Esophagus muscularis mucosa (tissue), 4 donors: ENCODE measurements at places on chromosomes 2 and 18. TPM values are rescaled to one million over a fixed set of nuclear protein-coding genes. Genes with fewer than 3 reads are reported as not detected.

The MRO gene
- total RNA-seq: 0.83 TPM

The SLC30A3 gene
- not detected for total RNA-seq

The DYSF gene
- total RNA-seq: 19.5 TPM

The VIT gene
- total RNA-seq: 25.7 TPM

The RSAD2 gene
- 7.0 TPM for total RNA-seq

The RUFY4 gene
- 0.11 TPM for total RNA-seq

DNA sequence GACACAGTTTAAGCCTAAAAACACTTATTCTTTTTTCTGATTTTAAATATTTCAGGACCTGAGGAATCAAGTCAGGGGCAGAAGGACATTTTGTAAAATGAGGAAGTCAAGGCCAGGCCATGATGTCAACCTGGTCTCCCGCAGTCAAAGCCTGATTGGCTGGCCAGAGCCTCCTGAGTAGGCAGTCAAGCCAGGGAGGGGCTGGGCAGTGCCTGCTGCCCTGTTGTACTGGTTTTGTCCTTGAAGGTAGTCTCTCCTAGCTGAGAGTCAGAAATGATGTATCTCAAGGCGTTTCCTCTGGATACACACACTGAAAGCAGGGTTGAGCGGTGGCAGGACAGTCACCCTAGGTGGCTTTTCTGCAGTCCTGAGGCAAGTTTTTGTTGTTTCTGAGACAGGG, 19.8 kb downstream of the CCT7 start:
- H3K4me1 ChIP-seq: no peaks in the 10 kb centered on the region
- no peak for DNase-seq
- peaks cover 64% of the 10 kb centered on the region for H3K36me3 ChIP-seq
- no peak overlapping the region for H3K4me3 ChIP-seq

- no peaks in the 10 kb centered on the region for H3K4me1 ChIP-seq
- H3K27me3 ChIP-seq: no peaks in the 10 kb centered on the region
- no peak overlapping the region for H3K27ac ChIP-seq
Measured at GRCh38 chr2:132279344-132279743, 117.6 kb upstream of the ANKRD30BL start.

DNA sequence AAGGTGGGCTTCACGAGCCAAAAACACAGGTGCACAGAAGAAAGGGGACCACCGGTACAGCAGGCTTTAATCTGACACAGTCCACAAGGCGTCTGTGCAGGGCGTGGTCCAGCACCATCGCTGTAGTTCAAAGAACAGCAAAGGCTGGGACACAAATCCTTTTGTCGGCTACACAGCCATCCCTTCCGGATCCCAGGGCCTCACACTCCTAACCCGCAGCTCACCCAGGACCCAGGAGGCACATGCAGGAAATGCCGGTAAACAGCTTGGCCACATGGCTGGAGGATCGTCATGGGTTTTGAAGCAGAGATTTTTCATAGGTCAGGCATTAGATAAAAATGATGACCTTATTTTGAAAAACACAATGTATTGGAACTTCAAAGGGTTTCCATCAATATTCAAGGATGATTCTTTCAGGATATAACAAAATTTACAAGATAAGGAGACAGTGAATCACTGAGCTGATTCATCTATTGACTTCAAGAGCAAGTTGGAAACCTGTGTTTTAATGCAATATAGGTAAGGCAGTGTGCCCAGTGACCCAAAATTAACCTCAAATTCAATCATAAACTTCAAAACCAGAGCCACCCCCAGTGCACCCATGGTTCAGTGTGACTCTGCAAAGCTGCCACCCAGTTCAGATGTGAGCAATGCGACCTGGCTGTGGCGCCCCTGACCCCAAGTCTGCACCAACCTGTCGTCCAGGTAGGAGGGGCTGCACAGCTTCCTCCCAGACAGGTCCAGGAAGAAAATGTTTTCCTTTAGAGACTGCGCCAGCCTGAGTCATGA, 74.4 kb downstream of the TMEM18 start:
- no peak overlapping the region for H3K4me3 ChIP-seq
- H3K27me3 ChIP-seq: no peaks in the 10 kb centered on the region
- DNase-seq: no peak
- H3K4me1 ChIP-seq: no peaks in the 10 kb centered on the region

- H3K27ac ChIP-seq: no peak overlapping the region
- no peaks in the 10 kb centered on the region for H3K36me3 ChIP-seq
- DNase-seq: peak; percentile 17
- no peaks in the 10 kb centered on the region for H3K27me3 ChIP-seq
- H3K4me3 ChIP-seq: no peak overlapping the region
Measured at GRCh38 chr2:205679410-205680009, 2.8 kb upstream of the NRP2 start.

- no peaks in the 10 kb centered on the region for H3K36me3 ChIP-seq
- H3K4me3 ChIP-seq: no peak overlapping the region
- H3K4me1 ChIP-seq: no peaks in the 10 kb centered on the region
- DNase-seq: no peak
- H3K27ac ChIP-seq: no peak overlapping the region
- H3K27me3 ChIP-seq: peaks cover 4% of the 10 kb centered on the region
Measured at GRCh38 chr2:234355808-234356365, 141.0 kb downstream of the ARL4C start.

- H3K27me3 ChIP-seq: no peaks in the 10 kb centered on the region
- H3K4me1 ChIP-seq: no peaks in the 10 kb centered on the region
- H3K36me3 ChIP-seq: no peaks in the 10 kb centered on the region
- H3K4me3 ChIP-seq: no peak overlapping the region
- no peak for DNase-seq
Measured at GRCh38 chr2:148590612-148591011, 53.9 kb upstream of the EPC2 start.

DNA sequence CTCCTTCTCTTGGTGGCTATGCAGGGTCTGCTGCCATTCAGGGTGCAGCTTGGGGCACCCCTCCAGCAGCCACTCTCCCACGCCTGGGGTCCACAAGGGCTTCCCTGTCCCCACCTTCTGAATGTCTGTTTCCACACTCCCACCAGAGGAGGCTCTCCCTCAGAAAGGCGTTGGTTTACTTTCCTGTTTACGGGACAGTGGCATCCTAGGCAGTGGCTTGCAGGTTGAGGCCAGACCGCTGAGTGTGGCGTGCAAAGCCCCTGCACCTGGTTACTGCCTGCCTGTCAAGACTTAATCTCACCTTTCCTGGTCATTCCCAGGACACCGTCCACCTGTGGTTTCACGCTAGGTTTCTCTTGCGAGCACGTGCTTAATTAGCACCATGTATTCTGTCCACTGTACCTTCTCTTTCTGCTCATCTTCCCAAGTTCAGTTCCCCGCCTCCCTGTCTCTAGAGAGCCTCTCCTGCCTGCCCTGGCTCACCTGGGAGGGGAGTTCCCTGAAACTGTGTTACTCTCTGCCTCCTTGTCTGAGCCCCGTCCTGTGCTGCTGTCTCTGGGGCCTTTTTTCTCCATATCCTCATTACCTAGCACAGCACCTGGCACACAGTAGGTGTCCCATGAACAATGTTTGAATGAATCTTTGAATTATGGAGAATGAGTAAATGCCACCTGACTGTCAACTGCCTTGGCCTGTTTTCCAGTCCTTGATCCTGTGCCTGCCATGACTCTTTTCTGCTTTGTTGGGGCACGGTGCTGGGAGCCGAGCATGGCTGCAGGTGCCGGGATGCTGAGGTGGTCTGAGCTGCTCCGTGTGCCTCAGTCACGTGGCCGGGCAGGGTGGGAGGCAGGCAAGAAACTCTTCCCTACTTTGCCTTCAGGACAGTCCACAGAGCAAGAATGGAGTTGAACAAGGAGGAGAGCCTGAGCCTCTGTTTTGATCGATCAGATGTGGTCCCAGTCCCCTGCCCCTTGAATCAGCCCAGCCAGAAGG, 56.4 kb downstream of the ARHGEF4 start:
- DNase-seq: no peak
- H3K4me3 ChIP-seq: no peak overlapping the region
- H3K27ac ChIP-seq: no peak overlapping the region
- H3K4me1 ChIP-seq: no peaks in the 10 kb centered on the region
- H3K27me3 ChIP-seq: no peaks in the 10 kb centered on the region

DNA sequence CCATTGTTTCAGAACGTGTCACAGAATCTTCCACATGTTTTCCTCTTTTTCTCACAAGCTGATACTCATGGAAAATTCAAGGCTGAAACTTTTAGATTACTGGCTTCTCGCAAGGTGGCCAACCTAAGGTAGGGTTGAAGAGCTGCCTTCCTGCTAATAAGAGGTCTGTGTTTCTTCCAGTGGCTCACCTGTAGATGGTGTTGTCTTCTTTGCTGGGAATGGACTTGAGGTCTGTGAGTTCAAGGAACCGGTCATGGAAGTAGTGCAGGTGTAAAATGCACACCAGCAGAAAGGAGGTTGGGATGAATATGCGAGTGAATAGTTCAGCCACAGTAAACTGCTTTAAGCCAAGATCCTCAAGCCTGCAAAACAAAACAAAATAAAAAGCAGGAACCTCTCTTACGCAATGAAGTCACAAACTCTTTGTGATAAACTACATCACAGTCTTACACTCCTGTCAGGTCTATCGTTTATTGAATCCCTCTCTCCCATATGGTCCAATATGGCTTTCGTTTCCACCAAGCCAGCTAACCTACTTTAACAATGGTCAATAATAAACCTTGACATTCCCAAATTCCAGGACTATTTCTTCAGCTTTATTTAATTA, 258.9 kb downstream of the NAPG start:
- no peaks in the 10 kb centered on the region for H3K27me3 ChIP-seq
- DNase-seq: peak; percentile 53
- no peaks in the 10 kb centered on the region for H3K4me1 ChIP-seq

GRCh38 chr2:23432531-23432930, 47.6 kb downstream of the KLHL29 start:
- H3K4me3 ChIP-seq: no peak overlapping the region
- H3K27ac ChIP-seq: no peak overlapping the region
- DNase-seq: no peak
- H3K27me3 ChIP-seq: no peaks in the 10 kb centered on the region
- peaks cover 47% of the 10 kb centered on the region for H3K4me1 ChIP-seq

GRCh38 chr2:86747711-86748639, 27.9 kb downstream of the RMND5A start:
- no peak for DNase-seq
- no peak overlapping the region for H3K27ac ChIP-seq
- H3K27me3 ChIP-seq: no peaks in the 10 kb centered on the region
- H3K36me3 ChIP-seq: no peaks in the 10 kb centered on the region
- no peak overlapping the region for H3K4me3 ChIP-seq
- peaks cover 13% of the 10 kb centered on the region for H3K4me1 ChIP-seq

- peaks cover 11% of the 10 kb centered on the region for H3K36me3 ChIP-seq
- no peak overlapping the region for H3K4me3 ChIP-seq
- no peaks in the 10 kb centered on the region for H3K27me3 ChIP-seq
- DNase-seq: no peak
Measured at GRCh38 chr18:76405681-76406356, 89.2 kb downstream of the ZNF516 start.
